Left renal pelvis (tissue), 4 donors: ENCODE measurements at places on chromosomes 5 and 9.
A peak's percentile ranks its signal among the peaks of the same experiment; 100 is the strongest.

DNA sequence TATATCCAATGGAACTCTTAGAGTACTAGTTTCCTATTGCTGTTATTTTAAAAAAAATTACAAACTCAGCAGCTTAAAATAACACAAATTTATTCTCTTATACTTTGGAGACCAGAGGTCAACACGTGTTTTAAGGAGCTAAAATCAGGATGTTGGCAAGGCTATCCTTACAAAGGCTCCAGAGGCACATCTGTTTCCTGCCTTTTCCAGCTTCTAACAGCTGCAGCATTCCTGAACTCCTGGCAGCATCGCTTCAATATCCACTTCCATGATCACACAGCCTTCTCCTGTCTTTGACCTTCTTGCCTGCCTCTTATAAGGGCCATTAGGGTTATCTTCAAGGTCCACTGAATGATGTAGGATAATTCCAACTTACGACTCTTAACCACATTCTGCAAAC lies 92.2 kb upstream of the CCNG1 start:
- DNase-seq, result no peak

DNA sequence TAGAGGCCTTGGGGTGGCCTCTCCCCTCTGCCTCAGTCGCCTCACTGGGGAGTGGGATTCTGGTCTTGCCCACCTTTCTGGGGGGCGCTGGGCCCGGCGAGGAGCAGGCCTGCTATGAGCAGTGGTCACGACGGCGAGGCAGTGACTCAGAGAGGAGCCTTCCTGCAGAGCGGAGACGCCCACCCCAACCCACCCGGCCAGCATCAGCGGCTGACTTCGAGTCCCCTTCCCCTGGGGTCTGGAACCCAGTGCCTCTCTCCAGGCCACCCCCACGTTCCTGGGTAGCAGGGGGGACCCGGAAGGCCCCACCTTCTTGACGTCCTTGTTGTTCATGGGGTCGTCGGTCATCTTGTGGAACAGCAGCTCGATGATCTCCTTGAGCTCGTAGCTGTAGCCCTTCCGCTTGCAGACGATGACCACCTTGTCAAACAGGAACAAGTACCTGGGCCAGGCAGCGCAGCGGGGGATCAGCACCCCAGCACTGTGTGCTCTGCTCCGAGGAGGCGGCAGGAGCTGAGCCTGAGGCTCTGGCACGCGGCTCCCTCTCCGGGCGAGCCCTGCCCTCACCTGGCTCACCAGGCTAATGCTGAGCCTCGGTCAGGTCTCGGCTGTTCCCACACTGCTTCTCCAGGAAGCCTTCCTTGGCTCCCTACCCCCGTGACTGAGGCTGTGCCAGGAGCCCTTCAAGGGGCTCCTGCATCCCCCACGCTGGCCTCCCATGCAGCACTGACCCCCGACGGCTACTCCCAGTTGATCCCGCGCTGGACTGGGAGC lies 50.1 kb upstream of the SARDH start:
- DNase-seq, result no peak

- no peak for DNase-seq
Measured at GRCh38 chr9:121283080-121283398, 15.1 kb downstream of the GSN start.

GRCh38 chr5:33608344-33609041 lies 167.7 kb downstream of the TARS1 start:
- no peak for DNase-seq

- DNase-seq, result no peak
Measured at GRCh38 chr9:129428864-129429577, 191.9 kb downstream of the C9orf50 start.

DNA sequence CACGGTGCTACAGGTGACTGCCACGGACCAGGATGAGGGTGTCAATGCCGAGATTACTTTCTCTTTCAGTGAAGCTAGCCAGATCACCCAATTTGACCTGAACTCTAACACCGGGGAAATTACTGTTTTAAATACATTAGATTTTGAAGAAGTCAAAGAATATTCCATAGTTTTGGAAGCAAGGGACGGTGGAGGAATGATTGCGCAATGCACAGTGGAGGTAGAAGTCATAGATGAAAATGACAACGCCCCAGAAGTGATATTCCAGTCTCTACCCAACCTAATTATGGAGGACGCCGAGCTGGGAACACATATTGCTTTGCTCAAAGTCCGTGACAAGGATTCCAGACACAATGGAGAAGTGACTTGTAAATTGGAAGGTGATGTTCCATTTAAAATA lies 1.2 kb downstream of the PCDHGB4 start:
- no peak for DNase-seq

- DNase-seq, result no peak
Measured at GRCh38 chr9:125529589-125530515, 177.2 kb downstream of the MAPKAP1 start.

DNA sequence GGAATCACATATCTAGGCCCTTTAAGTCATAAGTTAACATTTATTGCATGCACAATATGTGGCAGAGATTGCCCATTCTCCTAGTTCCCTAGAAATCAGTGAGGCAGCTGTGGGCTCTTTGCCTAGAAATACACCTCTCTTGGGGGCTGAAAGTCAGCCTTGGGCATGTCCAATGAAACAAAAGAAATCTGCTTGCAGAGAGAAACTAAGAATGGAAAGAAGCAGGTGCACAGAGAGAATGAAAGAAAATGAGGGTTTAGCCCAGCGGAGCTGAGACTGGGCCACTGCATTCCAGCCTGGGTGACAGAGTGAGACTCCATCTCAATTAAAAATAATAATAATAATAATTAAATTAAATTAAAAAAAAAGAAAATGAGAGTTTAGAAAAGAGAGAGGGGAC lies 57.3 kb upstream of the DAB2 start:
- DNase-seq, result no peak

GRCh38 chr5:84403773-84404172 lies 19.1 kb upstream of the EDIL3 start:
- DNase-seq, result no peak

- no peak for DNase-seq
Measured at GRCh38 chr5:176693477-176693851, 46.2 kb downstream of the TSPAN17 start.

DNA sequence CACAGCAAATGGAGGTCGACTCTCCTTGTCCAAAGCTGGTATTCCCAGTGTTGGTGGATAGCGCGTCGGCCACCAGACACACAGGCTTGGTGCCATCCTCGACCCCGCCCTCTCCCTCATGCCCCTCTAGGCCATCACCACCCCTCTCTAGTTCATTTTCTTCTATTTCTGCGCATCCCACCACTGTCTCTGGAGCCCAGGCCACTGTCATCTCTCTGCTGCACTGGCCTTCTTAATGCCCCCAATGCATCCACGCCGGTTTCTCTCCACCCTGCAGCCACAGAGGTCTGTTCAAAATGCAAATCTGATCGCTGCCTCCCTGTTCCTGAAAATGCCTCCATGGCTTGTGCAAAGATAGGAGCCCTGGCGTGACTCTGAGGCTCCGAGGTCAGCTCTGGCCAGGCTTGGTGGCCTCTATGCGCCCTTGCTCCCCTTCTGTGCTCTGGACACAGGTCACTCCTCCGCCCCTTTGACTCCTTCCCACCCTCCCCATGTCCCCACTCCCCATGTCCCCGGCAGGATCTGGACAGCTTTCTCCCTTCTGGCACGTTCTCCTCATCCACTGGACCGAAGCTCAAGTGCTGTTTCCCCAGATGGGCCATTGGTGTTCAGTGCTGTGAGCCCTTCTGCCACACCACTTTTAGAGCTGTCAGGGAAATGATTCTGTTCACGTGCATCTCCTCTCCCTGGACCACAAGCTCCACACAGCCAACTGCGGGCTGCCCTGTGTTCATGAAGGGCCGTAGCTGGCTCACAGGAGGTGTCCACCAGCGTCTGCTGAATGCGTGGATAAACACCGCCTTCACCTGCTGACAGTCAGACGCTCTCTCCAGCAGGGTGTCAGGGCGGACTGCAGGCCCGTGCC lies 59.5 kb upstream of the RNF130 start:
- no peak for DNase-seq

DNA sequence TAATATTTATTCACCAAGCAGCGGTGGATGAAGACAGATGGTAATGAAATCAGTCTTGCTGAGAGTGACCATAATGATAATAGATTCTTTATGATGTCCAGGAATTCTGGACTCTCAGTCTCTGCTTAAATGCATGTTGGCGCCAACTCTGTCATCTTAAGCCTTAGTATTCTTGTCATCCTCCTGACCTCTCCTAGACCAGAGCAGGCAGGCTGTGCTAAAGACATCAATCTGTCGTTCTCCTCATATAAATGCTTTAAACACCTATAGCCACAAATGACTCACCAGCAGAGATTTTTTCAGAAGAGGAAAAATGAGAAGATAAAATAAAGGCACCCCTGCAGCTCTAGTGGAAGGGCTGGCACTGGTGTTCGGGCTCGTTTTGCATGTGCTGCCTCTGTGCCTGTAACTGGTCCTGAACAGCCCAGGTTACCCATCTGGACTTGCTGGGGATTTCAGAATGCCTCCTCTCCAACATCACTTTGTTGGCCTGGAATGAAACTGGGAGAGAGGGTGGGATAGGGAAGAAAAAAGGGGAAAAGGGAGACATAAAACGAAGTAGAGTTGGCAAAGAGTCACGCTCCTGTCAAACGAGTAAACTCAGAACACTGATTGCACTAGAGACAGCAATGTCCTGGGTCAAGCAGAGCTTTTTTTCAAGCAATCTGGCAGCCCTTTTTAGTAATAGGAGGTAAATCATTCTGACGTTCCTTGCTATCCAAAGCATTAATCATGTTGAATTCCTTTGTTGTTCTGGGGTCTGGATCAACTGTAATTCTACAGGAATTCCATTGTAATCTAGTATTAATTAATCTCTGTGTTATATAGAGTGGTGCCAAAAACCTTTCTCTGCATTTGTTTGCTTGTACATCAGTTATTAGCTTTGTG lies 195.5 kb upstream of the CLINT1 start:
- DNase-seq, result peak; percentile 33

GRCh38 chr5:128380337-128380736 lies 157.7 kb downstream of the FBN2 start:
- DNase-seq, result no peak

- DNase-seq, result no peak
Measured at GRCh38 chr5:170747851-170748250, 35.7 kb upstream of the GABRP start.
